ENCODE measurements at places on chromosomes 5 and 9.

- DNase-seq = no peak
Measured at GRCh38 chr9:92186631-92187030, 71.4 kb upstream of the SPTLC1 start.

- no peak for DNase-seq
Measured at GRCh38 chr9:114030364-114030763, 47.7 kb downstream of the AMBP start.

- DNase-seq = no peak
Measured at GRCh38 chr9:95229230-95229915, 88.1 kb downstream of the FANCC start.

- no peak for DNase-seq
Measured at GRCh38 chr9:95455714-95456113, 61.1 kb downstream of the PTCH1 start.

DNA sequence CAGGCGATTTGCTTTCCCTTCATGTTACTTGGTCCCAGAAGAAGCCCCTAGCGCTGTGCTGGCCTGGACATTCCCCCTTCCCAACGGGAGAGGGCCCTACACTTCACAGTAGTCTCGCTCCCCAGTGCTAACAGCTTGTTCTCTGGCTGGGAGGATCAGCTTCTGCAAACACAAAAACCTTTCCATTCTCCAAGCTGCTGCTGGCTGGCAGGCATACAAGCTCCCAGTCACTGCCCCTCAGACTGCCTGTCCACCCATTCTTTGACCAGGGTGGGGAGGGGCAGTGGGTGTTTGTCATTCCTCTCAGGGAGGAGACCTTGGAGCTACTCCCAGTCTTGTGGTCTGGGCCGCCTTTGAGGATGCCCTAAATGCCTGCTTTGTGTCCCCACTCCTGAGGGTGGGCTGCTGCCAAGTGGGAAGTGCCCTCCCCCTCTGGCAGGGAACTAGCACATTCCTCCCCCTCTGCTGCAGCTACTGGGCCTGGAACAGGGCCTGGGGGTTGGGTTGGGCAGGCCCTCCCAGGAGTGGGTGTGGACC, 20.8 kb downstream of the ENHO start:
- DNase-seq = no peak

DNA sequence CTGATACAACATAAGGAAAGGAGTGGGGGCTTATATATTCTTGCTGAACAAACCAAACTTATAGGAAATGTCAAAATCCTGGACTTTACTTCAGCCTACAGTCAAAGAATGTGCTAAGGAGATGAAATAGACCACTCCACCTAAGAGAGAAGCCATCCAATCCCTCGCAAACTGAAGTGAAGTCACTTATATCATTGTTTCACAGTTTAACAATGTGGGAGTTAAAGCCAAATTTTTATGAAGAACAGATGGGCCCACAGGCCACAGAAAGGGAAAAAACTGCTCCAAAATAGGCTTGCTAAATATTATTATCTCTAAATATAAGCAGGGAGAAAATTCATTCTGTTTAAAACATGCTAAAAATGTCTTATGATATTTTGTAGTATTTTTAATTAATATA, 233.3 kb downstream of the GAS1 start:
- DNase-seq = no peak

- no peak for DNase-seq
Measured at GRCh38 chr5:107806271-107806670, 135.5 kb upstream of the EFNA5 start.

DNA sequence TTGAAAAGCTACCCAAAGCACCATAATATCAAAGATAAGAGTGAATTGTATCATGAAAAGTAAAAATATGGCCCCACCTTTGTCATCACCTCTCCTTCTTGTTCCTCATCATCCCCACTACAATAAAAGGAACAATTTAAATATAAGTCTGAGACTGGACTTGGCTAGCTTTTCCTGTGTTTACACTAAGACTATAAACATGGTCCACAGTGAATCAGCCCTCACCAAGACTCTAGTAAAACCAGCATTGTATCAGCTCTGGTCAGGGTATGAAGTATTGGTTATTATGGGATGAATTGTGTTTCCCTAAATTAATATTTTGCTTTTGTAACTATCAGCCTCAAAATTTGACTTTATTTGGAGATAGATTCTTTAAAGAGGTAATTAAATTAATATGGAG, 105.4 kb downstream of the SLC25A46 start:
- DNase-seq = no peak
